ENCODE measurements at places on chromosomes 7 and 10.

DNA sequence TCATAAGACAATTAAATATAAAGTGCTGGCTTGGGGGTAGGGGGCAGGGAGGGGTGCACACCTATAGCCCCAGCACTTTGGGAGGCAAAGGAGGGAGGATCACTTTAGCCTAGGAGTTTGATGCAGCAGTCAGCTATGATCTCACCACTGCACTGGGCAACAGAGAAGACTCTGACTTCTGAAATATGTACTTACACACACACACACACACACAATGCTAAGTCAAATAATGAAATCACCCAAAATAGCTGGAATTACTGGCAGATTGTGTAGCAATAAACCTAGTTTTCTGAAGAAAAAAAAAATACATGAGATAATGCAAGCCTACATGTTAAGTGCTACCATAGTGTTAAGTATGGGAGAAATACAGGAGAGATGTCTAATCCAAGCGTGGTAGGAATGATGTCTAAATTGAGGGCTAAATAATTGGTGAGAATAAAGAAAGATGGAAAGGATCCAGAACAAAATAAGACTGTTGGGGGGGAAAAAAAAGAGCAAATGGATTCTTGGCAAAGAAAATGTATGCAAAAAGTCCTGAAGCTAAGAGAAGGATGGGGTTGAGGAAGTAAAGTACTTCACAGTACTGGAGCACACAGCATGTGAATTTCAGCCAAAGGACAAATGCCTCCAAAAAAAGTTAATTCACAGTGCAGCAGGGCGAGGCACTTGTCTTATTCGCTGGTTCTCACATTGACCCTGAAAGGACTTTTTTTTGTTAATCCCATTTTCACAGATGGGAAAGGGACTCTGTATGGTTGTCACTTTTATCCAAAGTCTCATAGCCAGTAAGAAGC, 73.9 kb downstream of the IGF2BP3 start:
- no peak for DNase-seq

GRCh38 chr10:127875916-127876315, 16.8 kb downstream of the CLRN3 start:
- DNase-seq = no peak

DNA sequence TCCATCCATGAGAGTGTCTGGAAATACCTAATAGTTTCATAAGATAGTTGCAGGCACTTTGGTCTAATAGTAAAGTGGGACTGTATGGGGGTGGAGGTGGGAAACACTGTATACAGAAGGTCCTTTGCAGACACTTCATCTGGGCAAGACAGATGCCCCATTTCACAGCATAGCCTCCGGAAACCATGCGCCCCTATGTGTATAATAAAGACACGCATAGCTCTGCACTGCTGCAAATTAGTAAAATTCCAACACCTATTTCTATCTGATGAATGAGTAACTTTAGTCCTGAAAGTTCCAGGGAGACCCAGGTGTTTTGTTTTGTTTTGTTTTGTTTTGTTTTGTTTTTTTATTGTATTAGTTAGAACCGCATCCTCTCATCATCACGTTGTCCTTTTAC, 187.1 kb downstream of the CREB5 start:
- DNase-seq = no peak

- no peak for DNase-seq
These were observed 432.0 kb downstream of the ATRNL1 start for GRCh38 chr10:115525141-115525540.

DNA sequence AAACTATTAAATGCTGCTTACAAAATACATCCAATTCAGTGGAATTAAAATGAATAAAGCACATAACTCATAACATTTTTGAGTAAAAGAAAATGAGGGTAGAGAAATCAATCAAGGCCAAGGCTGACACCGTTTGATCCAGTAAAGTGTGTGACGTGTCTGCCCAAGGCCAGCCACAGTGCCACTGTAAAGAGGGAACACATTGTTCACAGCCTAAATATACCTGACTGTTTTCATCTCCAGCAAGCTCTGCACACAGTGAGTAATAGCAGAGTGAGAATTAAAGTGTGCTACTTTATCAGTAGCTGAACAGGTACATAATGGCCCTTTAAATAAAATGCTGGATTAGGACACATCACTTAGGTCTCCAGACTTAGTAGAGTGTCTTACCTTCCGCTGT, 130.8 kb upstream of the DPP6 start:
- no peak for DNase-seq
